ENCODE measurements at places on chromosomes 5 and 9.

GRCh38 chr5:1056611-1057484 lies 48.2 kb downstream of the NKD2 start:
- DNase-seq, result no peak

- no peak for DNase-seq
Measured at GRCh38 chr5:40679913-40680681, at the start of gene PTGER4. Gene PTGER4, plus strand, starts transcription at chr5:40679915. Its CDS starts 1,079 bp downstream, at chr5:40680994.

GRCh38 chr9:105405514-105406131 lies 42.2 kb upstream of the FSD1L start:
- DNase-seq, result no peak

GRCh38 chr5:92676215-92677165 lies 904.5 kb downstream of the NR2F1-AS1 start:
- DNase-seq, result no peak

GRCh38 chr9:136621019-136621733 lies 41.5 kb upstream of the EGFL7 start:
- no peak for DNase-seq

- DNase-seq, result no peak
Measured at GRCh38 chr5:110179321-110179720, 489.6 kb downstream of the MAN2A1 start.

GRCh38 chr5:15516486-15516885 lies 16.5 kb downstream of the FBXL7 start:
- DNase-seq, result no peak

DNA sequence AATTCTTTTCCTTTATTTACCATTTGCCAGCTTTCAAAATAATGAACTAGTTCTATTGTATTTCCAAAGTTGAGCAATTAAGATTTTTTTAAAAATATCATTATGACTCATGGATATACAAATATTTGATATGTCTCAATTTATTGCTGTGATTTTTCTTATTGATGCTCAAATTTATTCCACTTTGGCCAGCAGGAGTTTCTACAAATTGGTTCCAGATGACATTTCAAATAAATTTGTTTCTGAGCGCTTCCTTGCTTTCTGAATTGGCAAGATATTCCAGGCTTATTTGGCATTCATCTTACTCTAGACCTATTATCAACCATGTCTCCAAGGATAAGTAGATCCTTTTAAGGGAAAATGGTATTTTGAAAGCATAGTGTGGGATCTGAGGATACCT lies 58.5 kb upstream of the TJP2 start:
- DNase-seq, result peak; percentile 30

DNA sequence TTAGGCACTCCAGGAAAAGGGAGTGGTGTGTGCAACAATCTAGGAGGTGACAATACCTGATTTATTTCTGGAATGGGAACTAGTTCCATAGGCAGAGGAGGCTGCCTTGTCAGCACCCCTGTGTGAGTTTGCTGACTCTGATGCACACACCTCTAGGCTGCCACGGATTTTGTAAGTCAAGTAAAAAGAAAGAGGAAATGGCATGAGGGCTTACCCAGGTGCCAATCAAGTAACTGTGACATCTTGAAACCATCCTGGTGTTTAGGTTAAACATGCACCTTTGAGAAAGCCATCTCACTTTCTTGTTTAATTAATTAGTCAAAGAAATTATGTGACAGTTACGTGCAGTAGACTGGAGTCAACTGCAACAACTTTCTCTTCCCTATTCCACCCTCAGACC lies 32.3 kb upstream of the FAM81B start:
- no peak for DNase-seq

DNA sequence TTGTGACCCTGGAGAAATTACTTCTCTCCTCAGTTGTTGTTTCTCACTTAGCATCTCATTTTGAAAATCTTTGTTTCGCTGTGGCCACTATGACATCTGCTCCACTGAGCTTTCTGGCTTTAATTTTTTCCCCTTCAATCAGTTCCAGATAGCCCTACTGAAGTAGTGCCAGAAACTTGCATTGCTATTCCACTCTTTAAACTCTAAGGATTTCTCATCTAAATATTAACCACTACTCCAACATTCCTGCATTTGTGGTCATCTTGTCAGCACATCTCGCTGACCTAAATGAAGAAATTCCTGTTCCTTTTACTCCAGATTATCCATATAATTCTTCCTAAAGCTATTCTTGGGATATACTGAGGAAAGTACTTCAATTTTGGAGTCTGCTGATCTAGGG lies 15.3 kb upstream of the NOL6 start:
- no peak for DNase-seq

- DNase-seq, result no peak
Measured at GRCh38 chr5:124232515-124232914, 513.9 kb downstream of the ZNF608 start.

- DNase-seq, result no peak
Measured at GRCh38 chr5:68377733-68378132, 162.2 kb downstream of the PIK3R1 start.

DNA sequence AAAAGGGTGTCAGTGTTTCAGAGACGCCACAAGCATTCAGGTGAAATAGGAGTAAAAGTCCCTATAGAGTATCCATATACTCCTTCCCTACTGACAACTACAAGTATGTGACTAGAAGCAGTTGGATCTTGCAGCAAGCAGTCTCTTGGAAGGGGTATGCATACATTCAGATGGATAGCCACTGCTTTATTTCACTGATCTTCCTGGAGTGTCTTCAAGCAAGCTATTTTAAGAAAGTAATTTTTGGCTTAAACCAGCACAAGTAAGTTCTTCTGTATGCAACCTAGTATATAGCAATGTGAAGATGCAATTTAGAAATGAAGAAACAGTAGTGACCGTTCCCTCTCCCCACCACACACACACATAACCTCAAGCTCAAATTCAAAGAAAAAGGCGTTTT lies 446.8 kb upstream of the CDH18 start:
- no peak for DNase-seq

- no peak for DNase-seq
Measured at GRCh38 chr5:178378527-178379484, 146.2 kb upstream of the PHYKPL start.

- peak; percentile 11 for DNase-seq
Measured at GRCh38 chr9:38682713-38683112, 37.2 kb downstream of the FAM240B start.

GRCh38 chr9:79524266-79524665 lies 47.5 kb upstream of the TLE4 start:
- DNase-seq, result no peak

- DNase-seq, result no peak
Measured at GRCh38 chr9:132350861-132351315, 3.9 kb downstream of the SETX start.

GRCh38 chr5:88657136-88657535 lies 225.8 kb downstream of the MEF2C start:
- no peak for DNase-seq

DNA sequence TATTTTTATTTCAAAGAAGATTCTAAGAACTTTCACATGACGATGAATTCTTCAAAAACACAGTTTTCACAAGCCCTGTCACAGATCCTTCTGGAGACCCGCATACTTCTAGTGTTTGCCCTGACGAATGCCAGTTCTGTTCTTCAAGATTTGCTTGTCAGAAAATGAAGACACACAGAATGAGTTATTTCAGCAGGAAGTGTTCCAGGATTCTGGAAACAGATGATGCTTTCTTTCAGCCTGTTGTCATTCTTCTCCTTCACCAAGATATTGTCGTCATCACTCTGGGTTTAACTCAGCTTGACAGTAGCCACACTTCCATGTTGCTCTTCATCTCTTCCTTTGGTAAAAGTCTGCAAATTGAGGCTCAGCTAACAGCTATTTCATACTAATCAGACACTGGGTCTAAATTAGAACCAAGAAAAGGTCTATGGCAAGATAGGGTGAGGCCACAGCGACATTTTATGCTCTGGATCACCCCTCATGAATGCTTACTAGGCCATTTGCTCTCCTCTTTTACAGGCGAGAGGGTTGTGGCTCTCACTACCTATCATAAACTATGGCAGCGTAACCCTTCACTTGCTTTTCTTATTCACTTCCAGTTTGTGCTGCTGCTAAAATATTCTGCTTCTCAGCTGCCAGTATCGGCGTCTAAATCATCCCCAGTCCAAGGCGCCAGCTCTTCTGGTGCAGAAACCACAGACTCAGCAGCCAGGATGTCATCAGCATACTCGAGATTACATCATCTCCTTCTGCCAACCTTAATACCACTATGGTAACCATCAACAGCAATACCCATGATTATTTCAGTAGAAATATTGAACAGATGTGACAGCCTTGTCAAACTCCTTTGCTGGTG lies 159.6 kb upstream of the TBCA start:
- no peak for DNase-seq

- DNase-seq, result no peak
Measured at GRCh38 chr9:109723781-109724180, 56.2 kb upstream of the PALM2AKAP2 start.

DNA sequence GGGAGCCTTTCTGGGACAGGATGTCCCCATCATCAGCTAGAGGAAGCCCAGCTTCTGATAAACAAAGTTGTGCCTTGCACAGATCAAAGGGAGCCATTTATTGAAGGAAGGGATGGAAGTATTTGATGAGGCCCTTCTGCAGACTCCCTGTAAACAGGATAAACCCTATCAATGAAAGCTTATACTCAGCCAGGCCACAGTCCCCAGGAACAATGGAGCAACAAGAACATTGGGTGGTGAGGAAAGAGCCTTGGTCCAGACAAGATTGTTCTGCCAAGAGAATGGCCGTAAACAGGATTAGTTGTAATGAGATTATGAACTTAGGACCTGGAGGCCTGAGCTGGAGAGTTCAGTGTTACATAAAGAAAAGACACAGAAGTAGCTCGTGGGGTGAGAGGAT lies 40.5 kb upstream of the LIFR start:
- no peak for DNase-seq

DNA sequence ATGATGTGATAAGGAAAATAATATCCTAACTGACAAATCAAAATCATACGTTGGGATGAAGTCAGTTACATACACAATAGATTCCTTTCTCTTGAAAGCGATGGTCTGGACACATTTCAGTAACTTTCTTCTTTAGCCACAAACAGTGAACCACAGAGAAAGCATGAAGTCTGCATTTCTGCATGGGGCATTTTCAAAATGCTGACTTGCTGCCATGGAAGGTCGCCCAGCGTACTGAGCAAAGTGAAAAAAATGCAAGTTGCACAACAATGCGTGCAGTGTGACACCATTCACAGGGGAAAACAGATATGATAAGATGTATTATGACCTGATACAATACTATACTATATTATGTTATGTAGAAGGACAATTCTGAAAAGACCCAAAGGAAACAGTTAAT lies 146.3 kb downstream of the SNX18 start:
- peak; percentile 72 for DNase-seq

DNA sequence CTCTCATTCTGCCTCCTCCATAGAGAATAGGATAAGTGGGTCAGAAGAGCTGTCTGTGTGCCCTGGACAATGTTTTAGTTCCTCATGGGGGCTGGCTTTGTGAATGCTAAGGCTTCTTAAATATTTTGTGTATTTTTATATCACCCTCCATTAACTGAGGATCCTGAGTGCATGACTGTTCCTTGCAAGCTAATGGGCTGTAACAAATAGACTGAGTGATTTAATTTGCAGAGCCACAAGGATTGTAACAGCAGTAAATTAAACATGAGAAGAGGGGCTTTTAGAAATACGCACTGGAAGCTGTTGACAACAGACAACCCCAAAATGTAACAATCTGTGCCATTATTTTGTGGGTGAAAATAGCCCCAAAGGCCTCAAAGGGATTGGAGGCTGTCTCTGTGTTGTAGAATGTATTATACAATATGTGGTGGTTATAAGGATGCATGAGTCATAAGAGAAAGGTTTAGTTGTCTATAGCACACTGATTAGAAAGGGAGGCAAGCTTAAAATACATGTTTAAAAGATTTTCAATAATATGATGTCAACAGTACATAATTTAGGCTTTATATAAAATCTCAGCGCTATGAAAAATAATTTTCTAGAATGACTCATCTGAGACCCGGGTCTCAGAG lies 152.7 kb upstream of the ACTBL2 start:
- no peak for DNase-seq

- peak; percentile 71 for DNase-seq
Measured at GRCh38 chr5:68215898-68216244, 315 bp downstream of the PIK3R1 start.

- DNase-seq, result peak; percentile 83
Measured at GRCh38 chr9:76374783-76375559, 19.3 kb downstream of the RFK start.

DNA sequence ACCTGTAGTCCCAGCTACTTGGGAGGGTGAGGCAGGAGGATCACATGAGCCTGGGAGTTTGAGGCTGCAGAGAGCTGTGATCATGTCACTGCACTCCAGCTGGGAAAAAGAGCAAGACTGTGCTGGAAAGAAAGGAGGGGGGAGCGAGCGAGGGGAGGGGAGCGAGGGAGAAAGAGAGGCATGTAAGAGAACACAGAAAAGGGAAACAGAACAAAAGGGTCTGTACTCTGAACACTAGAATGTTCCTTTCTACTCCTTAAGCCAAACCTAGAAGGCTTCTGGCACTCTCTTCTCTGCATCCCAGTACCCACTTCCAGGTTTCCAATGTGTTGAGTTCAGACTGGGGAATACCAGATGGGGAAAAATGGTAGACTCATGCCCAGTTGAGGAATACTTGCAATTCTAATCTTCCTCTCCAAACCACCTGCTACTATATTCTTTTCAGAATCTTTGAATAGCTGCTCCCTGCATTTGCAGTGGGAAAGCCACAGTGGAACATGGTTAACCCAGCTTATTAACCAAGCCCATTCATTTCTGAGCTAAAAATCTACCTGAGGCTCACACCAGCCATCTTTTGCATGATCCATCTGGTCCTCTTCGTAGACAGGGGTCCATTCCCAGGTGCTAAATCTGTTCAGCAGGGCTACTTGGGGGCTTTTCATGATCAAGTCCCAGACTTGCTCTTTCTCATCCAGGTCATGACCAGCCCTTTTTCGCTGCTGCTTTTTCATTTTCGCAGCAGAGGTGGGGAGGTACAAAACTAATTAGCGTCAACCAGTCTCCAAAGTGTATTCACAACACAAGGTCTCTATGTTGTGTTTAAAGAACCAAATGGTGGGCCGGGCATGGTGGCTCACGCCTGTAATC lies 34.9 kb downstream of the SEMA4D start:
- no peak for DNase-seq

- peak; percentile 55 for DNase-seq
Measured at GRCh38 chr9:91207729-91208418, 153.8 kb downstream of the AUH start.

- no peak for DNase-seq
Measured at GRCh38 chr5:81400375-81400774, 6.4 kb upstream of the ACOT12 start.

GRCh38 chr9:87216036-87216435 lies 268.7 kb upstream of the GAS1 start:
- DNase-seq, result no peak

Data from AG08396 (cell line).